ENCODE measurements at places on chromosomes 7 and 10.

DNA sequence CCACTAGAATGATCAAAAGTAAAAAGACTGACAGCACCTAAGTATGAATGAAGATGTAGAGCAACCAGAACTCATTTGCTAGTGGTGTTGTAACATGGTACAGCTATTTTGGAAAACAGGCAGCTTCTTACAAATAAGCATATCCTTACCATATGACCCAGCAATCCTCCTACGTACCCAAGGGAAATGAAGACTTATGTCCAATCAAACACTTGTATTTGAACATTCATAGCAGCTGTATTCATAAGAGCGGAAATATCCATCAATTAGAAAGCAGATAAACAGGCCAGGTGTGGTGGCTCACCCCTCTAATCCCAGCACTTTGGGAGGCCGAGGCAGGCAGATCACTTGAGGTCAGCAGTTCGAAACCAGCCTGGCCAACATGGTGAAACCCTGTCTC is 53.0 kb downstream of the KLRG2 start:
- no peak for DNase-seq

- no peak for DNase-seq
Measured at GRCh38 chr7:144632724-144633123, 203.1 kb downstream of the TPK1 start.

- no peak for DNase-seq
Measured at GRCh38 chr7:132242192-132242812, 334.0 kb downstream of the PLXNA4 start.

DNA sequence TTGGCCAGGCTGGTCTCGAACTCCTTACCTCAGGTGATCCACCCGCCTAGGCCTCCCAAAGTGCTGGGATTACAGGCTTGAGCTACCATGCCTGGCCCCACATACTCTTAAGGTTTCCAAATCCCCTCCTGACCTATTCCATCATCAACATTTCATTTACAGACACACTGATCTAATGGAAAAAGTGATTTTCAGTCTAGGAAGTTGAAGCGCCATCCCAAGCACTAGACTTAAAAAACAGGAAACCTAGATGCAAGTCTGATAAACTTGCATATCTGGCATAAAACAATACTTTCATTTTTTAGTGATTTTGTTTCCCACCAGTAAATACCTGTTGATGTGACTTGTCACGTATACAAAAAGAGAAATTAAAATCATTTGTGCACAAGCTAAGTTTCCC is 44.0 kb downstream of the DNMBP start:
- DNase-seq = no peak

Data from NCI-H526 (cell line).